ENCODE measurements at places on chromosomes 16 and 17.

- DNase-seq, result no peak
Observed at GRCh38 chr16:15493466-15494180, 59.2 kb downstream of the BMERB1 start.

DNA sequence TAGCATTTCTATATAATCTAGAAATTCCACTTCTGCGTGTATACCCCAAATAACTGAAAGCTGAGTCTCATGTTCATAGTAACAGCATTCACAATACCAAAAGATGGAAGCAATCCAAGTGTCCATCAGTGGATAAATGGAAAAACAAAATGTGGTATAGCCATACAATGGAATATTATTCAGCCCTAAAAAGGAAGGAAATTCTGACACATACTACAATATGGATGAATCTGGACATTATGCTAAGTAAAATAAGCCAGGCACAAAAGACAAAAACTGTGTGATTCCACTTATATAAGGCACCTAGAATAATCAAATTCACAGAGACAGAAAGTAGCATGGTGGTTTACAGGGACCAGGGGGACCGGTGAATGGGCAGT is 20.4 kb downstream of the HOXB1 start:
- DNase-seq, result no peak

DNA sequence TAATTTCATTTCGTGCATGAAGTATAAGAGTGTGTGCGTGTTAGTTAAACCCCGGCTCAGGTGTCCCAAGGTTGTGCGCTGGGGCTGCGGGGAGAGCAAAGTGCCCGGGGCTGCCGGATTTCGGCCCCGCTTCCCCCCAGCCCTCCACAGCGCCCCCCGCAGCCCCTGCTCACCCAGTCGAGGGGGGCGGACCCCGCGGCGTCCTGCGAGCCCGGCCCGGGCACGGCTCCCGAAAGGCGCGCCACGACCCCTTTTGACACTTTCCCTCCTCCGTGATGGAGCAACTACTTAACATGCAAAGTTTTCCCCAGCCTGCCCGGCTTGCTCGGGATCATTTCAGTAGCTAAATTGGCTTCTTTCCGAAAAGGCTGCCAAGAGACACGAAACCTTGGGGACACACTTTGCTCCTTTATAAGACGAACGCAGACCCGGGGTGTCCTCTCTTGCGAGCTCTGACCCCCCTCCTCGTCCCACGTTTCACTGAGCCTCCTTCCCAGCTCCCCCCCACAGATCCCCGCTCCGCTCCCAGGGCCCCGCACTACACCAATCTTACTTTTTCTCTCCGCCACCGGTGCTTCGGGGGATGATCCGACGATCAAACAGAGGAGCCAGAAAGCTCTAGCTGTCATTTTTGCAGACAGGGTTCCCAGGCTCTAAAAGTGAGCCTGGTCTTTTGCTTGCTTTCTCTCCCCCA is 552 bp downstream of the C17orf58 start:
- no peak for DNase-seq

DNA sequence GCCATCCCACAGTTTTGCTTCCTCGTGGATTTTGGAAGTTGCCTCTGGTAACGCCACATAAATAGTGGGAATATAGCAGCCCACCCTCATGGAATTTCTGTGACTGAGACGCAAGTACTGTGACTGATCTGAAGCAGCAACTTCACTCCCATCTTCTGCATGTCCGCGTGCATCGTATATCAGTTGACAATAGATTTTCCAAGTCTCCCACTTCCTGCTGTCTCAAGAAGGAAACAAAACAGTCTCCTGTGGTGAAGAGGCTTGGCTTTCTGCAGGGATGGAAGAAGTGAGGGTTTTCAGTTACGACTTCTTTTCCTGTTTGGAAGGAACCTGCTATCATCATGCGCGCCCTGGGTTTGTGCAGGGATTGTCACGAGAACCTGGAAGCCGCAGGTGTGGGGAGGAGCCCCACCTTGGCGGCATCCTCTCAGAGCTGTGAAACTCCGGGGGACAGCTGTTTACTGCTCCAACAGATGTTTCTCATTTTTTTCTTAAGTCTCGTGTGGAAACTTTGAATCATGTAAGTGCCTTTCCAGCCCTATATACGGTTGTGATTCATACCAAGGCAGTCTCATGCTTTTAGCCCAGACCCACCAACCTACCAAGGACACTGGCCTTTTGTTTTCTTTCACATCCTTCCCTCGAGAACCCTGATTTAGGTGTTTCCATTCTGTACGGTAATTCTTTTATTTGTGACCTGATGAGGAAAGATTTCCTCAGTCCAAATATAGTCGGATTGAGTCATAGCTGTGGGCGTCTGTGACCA is 57.5 kb downstream of the WIPI1 start:
- no peak for DNase-seq

GRCh38 chr16:1530883-1531637 is 2.4 kb upstream of the TMEM204 start:
- DNase-seq, result no peak

- DNase-seq, result no peak
Observed at GRCh38 chr16:75207831-75208230, 870 bp upstream of the CTRB2 start.

DNA sequence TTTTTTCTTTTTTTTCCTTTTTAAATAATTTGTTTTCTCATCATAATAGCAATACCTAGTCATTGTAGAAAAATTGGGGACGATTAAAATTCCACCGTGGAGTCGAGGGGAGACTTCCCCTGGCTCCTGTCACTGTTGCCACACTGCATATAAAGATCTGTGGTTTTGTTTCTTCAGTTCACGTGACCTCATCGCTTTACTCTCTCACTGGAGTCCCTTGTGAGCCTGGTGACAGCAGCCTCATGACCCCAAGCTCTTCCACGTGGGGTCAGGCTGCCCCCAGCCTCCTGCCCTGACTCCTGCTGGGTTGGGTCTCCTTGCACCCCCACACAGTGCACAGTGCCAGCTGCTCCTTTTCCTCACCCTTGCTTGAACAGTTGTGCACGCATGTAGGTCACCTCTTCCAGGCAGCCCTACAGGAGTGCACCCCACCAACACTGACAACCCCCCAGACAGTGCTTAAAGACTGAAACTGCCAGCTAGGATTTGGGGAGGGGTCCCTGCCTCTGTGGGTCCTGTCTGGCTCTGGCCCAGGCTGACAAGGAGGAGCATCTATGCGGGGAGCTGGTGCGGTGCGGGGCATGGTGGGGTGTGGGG is 7.3 kb upstream of the METRNL start:
- no peak for DNase-seq

- DNase-seq, result no peak
Observed at GRCh38 chr16:67254801-67255552, 6.2 kb downstream of the SLC9A5 start.

DNA sequence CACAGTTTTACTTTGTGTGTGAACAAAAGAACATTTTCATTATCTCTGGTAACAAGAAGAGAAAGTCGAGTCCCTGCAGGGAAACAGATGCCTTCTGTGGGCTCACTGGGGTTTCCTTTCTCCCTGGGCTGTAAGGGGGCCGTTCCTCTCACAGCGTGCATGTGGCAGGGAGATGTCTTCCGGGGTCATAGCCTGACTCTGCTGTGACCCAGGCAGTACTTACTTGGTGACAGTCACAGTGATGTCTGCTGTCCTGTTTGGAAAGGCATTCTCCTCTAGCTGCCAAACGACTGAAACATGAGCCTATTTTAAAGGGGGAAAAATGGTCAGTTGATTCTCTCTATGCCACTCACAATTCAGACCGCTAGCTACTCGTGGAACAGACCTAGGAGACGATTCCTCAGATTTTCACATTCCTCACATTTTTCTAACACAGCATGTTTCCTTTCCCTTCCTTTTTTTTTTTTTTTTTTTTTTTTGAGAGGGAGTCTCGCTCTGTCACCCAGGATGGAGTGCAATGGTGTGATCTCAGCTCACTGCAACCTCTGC is 7.3 kb downstream of the HASPIN start:
- no peak for DNase-seq

- peak; percentile 40 for DNase-seq
Observed at GRCh38 chr17:66302761-66303626, 581 bp downstream of the PRKCA start.

DNA sequence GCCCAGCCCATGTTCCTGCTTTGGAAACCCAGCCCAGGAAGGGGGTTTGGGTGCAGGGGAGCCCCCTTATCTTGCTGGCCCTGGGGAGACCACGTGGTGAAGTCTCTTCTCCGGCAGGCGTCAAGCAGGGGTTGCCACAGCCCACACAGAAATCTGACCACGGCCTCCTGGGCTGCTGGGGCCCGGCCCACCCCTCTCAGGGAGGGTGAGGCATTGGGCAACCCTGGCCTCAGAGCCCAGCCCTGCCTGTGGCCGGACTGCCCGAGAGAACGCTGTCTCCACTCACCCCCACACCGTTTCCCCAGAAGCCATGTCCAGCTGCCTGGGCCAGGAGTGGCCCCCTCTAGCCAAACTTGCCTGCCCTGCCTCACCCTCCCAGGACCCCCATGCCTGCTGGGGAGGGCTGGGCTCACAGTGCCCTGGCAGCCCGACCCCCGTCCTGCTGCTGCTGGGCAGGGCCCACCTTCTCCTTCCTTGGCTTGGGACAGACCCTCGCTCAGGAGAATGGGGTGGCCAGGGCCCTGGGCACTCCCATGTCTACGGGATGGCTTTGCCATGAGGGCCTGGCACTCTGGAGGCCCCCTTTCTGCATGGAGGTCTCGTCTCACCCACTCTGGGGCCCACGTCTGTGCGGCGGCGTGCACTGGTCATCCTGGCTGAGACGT is 6.7 kb downstream of the RPUSD1 start:
- no peak for DNase-seq

GRCh38 chr17:82648165-82648668 is at the start of gene WDR45B:
WDR45B (minus strand) TSS chr17:82648444; CDS start chr17:82648340, 104 bp downstream.
- peak; percentile 81 for DNase-seq

GRCh38 chr17:76385892-76386786 is 1.7 kb downstream of the SPHK1 start:
- DNase-seq, result peak; percentile 78

DNA sequence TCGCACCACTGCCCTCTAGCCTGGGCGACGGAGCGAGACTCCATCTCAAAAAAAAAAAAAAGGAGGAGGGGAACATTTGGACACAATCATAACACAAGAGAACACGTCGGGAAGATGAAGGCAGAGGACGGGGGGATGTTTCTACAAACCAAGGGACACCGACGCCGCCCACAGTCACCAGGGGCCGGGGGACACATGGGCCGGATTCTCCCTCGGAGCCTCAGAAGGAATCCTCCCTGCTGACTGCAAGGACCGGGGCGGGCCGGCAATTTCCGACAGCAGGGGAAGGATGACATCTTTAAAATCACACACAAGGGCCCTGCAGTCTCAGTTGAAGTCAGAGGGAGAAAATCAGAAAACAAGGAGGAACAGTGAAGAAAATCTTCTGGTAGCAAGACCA is 8.1 kb upstream of the CHMP6 start:
- DNase-seq, result no peak

DNA sequence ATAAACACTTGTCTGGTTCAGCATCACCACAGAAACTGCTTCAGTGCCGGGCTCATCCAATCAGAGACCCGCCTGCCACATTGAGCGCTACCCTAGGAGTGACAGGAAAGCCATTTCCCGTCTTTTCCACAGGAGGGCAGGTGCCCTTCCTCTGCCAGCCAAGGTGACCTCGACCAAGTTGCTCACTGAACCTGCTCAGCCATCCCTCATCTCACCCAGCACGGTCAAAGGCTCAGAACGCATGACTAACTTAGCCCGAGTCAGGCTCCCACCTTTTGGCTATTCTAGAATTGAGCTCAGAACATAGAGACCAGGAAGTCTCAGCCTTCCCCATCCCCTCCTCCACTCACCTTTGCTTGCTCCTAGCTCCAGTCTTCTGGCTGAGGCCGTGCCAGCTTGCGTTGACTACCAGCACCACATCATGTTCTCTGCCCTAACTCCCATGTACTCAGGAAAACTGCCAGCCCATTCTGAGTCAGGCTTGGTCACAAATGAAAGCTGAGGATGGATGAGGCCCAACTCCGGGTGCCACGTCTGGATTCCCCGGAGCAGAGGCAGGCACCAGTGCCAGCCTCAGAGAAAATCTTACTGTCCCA is 15.6 kb downstream of the MRPS23 start:
- DNase-seq, result no peak

GRCh38 chr16:54266363-54266955 is 20.1 kb downstream of the IRX3 start:
- no peak for DNase-seq

- no peak for DNase-seq
Observed at GRCh38 chr17:27038676-27039075, 255.2 kb upstream of the WSB1 start.

- no peak for DNase-seq
Observed at GRCh38 chr16:24624102-24624501, 84.7 kb downstream of the RBBP6 start.

GRCh38 chr17:65071861-65072260 is 15.3 kb upstream of the GNA13 start:
- DNase-seq, result no peak

GRCh38 chr16:88904676-88905365 is 38.4 kb upstream of the PABPN1L start:
- DNase-seq, result no peak

- no peak for DNase-seq
Observed at GRCh38 chr16:3152991-3153368, 18.2 kb downstream of the ZNF213 start.

DNA sequence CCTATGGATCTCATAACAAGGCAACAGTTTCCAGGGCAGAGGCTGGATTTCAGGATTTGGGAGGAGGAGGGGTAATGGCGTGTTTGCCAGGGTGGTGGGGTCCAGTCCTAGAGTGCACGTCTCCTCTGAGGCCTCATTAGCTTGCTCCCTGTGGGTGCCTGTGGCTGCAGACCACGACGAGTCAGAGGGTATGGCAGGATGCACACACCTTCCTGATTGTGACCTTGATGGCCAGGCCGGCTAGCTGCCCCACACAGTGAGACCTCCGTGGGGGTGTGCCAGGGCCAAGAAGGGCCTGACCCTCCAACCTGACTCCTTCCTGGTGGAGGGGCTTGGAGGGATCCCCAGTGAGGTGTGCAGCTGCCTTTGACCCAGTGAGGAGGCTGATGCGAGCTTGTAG is 4.0 kb upstream of the SMTNL2 start:
- DNase-seq, result no peak

GRCh38 chr16:63080746-63081145 is 1044.5 kb upstream of the CDH8 start:
- no peak for DNase-seq

GRCh38 chr16:49809062-49809461 is 46.9 kb downstream of the ZNF423 start:
- no peak for DNase-seq

DNA sequence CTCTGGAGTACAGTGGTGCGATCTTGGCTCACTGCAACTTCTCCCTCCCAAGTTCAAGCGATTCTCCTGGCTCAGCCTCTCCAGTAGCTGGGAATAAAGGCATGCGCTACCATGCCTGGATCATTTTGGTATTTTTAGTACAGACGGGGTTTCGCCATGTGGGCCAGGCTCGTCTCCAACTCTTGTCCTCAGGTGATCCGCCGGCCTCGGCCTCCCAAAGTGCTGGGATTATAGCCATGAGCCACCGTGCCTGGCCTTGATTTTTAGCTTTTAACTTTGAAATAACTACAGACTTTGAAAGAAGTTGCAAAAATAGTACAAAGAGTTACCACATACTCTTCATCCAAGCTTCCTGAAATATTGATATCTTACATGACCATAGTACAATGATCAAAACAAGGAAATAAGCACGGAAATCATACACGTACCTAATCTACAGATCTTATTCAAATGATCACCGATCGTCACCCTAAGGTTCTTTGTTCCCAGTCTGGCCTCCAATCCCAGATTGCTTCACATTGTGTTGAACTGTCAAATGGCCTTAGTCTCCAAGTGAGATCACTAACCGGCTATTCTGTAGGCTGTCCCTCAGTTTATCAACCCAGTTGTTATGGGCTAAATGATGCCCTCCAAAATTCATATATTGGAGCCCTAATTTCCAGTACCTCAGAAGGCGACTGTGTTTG is 18.4 kb downstream of the NPIPA1 start:
- no peak for DNase-seq

All from T-helper 9 cell (primary cell).